Activated CD4-positive, alpha-beta T cell treated with anti-CD3 and anti-CD28 coated beads for 36 hours (primary cell): ENCODE measurements at places on chromosomes 1 and 21.

DNA sequence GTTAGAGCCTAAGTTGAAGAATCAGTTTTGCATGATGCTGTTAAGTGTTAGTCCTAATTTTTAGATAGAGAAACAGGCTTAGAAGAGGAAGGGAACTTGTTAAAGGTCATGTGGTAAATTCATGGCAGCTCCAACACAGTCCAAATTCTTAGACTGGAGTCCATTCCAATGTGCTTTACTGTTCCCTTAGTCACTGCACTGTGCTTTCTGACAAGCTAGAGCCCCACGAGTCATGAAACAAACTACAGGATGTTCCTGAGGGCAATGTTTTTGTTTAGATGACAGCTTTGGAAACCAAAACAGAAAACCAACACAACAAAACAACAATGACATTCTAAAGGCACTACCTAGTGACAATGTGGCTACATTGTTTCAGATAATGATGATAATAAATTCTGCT, 23.1 kb upstream of the RGS4 start:
- DNase-seq, result no peak

DNA sequence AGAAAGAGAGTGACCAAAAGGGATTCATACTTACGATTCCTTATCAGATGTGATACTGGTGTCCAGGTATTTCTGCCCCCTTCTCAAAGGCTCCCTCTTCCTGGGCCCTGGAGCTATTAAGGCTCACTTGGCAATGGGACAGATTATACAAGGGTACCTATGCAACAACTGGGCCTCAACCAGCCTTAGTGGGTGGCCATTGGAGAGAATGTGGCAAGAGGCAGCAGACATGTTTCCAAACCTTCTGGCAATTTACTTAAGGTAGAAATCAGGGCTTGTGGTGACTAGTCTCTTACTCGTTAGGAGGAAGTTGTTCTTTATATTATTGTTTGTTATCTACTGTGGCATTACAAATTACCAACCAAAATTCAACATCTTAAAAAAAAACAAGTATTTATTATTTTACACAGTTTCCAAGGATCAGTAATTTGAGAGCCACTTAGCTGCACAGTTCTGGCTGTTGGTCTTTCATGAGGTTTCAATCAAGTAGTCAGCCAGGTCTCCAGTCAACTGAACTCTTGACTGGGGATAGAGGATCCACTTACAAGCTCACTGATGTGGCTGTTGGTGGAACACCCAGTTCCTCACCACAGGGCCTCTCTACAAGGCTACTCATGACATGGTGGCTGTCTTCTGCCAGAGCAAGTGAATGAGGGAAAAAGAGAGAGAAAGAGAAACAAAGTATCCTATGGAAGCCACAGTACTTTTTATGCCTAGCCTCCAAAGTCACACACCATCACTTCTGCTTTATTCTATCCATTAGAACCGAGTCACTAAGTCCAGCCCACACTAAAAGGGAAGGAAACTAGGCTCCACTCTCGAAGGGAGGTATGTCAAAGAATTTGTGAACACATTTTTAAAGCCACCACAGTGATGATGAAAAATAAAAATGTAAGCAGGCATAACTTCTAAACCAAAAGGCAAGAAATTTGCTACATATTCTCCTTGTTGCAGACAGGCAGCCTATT, 10.7 kb downstream of the ZNF648 start:
- no peak for DNase-seq

- DNase-seq, result no peak
Observed at GRCh38 chr1:30084909-30085571, 638.3 kb downstream of the MATN1 start.

- DNase-seq, result peak; percentile 60
Observed at GRCh38 chr21:44354775-44355771, 1.7 kb downstream of the TRPM2 start.
